Chondrocyte (in vitro differentiated cells): ENCODE measurements at places on chromosomes 4 and X. TPM values are rescaled to one million over a fixed set of nuclear protein-coding genes. Genes with fewer than 3 reads are reported as not detected.
A peak's percentile ranks its signal among the peaks of the same experiment; 100 is the strongest.

- H3K27me3 ChIP-seq, result no peaks in the 10 kb centered on the region
- H3K27ac ChIP-seq, result no peak overlapping the region
- no peak overlapping the region for H3K4me3 ChIP-seq
- H3K4me1 ChIP-seq, result peaks cover 8% of the 10 kb centered on the region
- DNase-seq, result no peak
Observed at GRCh38 chrX:150150076-150150779, 211.9 kb upstream of the EOLA2 start.

- no peak for DNase-seq
- H3K4me3 ChIP-seq, result no peak overlapping the region
- H3K27me3 ChIP-seq, result no peaks in the 10 kb centered on the region
- peaks cover 4% of the 10 kb centered on the region for H3K4me1 ChIP-seq
- H3K36me3 ChIP-seq, result no peaks in the 10 kb centered on the region
- H3K27ac ChIP-seq, result no peak overlapping the region
Observed at GRCh38 chr4:61468024-61468720, 268.0 kb downstream of the ADGRL3 start.

DNA sequence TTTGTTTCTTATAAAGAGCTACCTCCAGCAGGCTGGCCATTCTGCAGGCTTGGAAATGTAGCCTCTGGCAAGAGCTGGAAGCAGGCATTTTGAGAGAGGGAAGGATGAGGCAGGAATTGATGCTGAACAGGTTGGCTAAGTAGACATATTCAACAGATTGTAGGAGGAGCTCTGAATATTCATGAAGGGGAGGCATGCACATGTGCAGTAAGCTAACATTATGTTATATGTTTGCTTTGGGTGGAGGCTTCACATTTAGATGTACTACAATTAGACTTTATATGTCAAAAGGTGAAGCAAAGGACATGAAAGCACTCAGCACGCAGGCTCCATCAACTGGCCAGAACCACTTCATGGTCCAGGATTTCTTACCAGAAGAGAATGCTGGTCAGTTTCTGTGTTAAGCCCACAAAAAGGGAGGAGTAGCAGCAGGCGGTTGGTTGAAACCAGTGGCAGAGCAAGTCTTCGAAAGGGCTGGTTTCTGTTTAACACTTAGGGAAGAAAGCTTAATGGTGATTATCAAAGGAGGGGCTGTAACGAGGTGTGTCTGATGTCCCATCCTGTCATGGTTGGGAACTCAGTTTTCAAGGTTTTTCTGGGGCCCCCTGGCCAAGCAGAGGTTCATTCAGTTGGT lies 54.8 kb downstream of the FGFBP1 start:
- peaks cover 1% of the 10 kb centered on the region for H3K27me3 ChIP-seq
- H3K4me1 ChIP-seq, result peaks cover 10% of the 10 kb centered on the region
- H3K27ac ChIP-seq, result no peak overlapping the region
- H3K36me3 ChIP-seq, result no peaks in the 10 kb centered on the region
- DNase-seq, result no peak
- no peak overlapping the region for H3K4me3 ChIP-seq

GRCh38 chrX:140765043-140765784 lies 55.7 kb downstream of the LINC00632 start:
- DNase-seq, result no peak
- H3K4me3 ChIP-seq, result peak overlapping the region; percentile 80
- peak overlapping the region; percentile 96 for H3K27ac ChIP-seq
- no peaks in the 10 kb centered on the region for H3K36me3 ChIP-seq
- H3K4me1 ChIP-seq, result peaks cover 26% of the 10 kb centered on the region

DNA sequence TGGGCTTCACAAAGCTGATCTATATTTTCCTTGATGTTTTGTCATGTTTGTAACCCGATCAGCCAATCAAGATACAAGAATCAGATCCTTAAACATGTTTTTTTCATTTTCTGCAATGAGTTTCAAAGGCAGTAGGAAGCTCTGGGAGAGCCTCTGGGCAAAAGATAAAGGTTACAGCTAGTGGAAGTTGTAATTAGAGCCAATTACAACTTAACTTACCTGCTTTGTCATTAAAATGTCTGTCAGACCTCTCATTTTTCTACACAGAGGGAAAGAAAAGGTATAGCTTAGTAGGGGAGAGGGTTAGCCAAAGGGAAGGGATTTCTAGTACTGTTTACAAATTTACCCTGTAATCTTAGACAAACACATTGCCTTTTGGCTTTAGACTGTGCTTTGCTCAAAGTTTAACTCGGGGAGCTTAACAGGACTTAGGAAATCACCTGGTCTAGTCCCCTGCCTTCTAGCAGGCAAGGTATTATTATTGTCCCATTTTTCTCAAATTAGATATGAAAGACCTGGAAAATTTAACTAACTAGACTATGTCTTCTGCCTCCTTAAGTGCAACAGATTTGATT lies 55.8 kb downstream of the FGF16 start:
- H3K4me3 ChIP-seq, result no peak overlapping the region
- H3K36me3 ChIP-seq, result no peaks in the 10 kb centered on the region
- DNase-seq, result no peak
- H3K4me1 ChIP-seq, result peaks cover 10% of the 10 kb centered on the region
- H3K27me3 ChIP-seq, result no peaks in the 10 kb centered on the region

DNA sequence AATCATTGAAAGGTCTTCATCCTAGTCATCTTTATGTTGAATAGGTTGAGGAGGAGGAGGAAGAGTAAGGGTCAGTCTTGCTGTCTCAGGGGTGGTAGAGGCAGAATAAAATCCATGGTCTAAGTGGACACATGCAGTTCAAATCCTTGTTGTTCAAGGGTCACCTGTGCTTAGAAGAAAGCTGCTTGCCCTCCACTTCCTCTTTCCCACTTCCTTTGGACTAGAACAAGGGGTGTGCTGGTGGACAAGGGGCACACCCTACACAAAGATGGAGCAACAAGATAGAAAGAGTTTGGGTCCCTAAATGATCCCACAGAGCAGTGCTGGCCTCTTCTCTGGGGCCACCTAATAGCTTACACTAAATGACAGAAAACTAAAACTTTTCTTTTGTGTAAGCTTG lies 47.9 kb downstream of the HSD17B13 start:
- peaks cover 5% of the 10 kb centered on the region for H3K27me3 ChIP-seq
- no peak overlapping the region for H3K27ac ChIP-seq
- H3K4me1 ChIP-seq, result no peaks in the 10 kb centered on the region
- no peak for DNase-seq
- H3K4me3 ChIP-seq, result no peak overlapping the region

DNA sequence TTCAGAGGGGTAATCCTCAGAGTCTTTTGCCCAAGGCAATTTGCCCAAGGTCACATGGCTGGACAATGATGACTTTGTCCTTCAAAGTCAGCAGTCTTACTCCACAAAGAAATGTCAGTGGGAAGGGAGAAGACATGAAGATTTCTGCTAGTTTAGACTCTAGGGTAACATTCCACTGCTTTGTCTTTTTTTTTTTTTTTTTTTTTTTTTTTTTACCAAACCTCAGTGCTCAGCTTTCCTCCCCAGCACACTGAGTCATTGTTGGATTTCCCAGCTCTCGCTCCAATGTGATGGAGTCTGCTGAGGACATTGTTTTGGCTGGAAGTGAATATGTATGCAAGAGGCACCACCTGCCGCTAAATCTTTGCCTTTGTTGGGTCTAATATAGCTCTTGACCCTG lies 7.2 kb upstream of the C1QTNF7 start:
- peak overlapping the region; percentile 27 for H3K27ac ChIP-seq
- no peaks in the 10 kb centered on the region for H3K27me3 ChIP-seq
- no peak for DNase-seq
- peaks cover 46% of the 10 kb centered on the region for H3K4me1 ChIP-seq
- no peaks in the 10 kb centered on the region for H3K36me3 ChIP-seq

- H3K4me1 ChIP-seq, result no peaks in the 10 kb centered on the region
- H3K4me3 ChIP-seq, result no peak overlapping the region
- no peak overlapping the region for H3K27ac ChIP-seq
- H3K36me3 ChIP-seq, result no peaks in the 10 kb centered on the region
Observed at GRCh38 chr4:43763029-43763610, 685.5 kb downstream of the KCTD8 start.

DNA sequence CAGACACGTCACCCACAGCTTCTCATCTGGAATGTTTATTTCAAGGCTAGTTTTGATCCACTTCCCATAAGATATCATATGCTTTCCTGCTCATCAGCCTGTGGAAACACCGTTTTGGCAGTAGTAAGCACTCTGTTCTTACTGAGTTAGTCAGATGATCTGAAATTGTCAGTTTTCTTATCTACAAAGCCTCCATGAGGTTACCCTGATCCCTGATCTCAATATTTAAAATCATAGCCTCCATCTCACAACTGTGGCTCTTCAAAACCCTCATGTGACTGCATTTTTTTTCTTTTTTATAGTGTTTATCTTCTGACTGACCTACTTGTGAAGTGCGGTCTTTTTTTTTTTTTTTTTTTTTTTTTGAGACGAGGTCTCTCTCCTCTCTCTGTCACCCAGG lies 22.7 kb downstream of the BST1 start:
- no peak for DNase-seq
- H3K27me3 ChIP-seq, result no peaks in the 10 kb centered on the region
- no peaks in the 10 kb centered on the region for H3K36me3 ChIP-seq
- no peak overlapping the region for H3K4me3 ChIP-seq

DNA sequence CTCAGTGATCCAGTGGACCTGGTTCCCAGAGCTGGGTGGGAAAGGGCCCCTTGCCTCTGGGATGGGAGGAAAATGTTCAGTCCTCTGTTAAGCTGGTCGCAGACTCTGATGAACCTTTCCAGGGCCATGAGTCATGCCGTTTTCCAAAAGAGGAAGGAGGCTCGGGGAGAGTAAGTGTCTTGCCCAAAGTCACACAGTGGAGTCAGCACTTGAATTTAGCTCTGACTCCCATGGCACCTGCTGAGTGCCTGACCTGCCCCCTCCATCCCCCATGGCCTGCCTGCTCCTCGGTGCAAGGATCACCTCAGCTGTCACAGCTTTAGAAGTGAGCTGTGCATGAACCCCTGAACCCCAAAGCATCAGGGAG lies 14.0 kb upstream of the KIAA0232 start:
- peak overlapping the region; percentile 61 for H3K27ac ChIP-seq
- H3K36me3 ChIP-seq, result no peaks in the 10 kb centered on the region
- H3K27me3 ChIP-seq, result no peaks in the 10 kb centered on the region
- DNase-seq, result no peak
- peak overlapping the region; percentile 16 for H3K4me3 ChIP-seq
- peaks cover 40% of the 10 kb centered on the region for H3K4me1 ChIP-seq

GRCh38 chr4:162061214-162061613 lies 102.6 kb downstream of the FSTL5 start:
- peaks cover 5% of the 10 kb centered on the region for H3K27me3 ChIP-seq
- DNase-seq, result no peak
- no peak overlapping the region for H3K4me3 ChIP-seq

GRCh38 chrX:131225078-131225477 lies 64.0 kb downstream of the IGSF1 start:
- H3K4me3 ChIP-seq, result no peak overlapping the region
- H3K36me3 ChIP-seq, result no peaks in the 10 kb centered on the region
- H3K27me3 ChIP-seq, result no peaks in the 10 kb centered on the region
- DNase-seq, result no peak

DNA sequence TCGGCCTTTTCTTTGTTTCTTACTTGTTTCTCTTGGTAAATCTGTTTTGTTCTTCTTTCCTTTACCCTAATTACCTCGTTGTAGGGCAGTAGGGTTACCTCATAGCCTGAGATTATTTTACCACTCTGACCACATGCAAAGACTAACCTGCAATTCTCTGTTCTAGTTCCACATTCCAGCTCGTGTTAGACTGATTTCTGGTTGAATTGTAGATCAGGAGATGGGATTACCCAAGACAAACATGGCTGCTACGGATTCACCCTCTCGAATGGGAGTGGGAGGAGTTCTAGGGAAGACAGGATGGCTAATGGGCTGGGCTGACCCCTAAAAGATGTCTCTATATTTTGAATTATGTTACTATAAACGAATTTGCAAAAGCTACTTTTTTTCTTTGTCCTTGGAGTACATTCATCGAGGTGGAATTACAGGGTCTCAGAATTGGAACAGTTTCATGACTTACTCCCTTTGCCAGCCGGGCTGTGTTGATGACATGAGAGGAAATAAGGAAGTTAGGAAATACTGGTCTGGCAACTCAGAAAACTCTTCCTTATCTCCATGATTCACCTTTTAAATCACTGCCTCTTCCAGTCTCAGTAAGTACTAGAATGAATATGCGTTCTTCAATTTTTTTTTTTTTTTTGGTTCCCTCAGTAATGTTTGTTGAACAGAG lies 36.7 kb upstream of the FBXW7 start:
- DNase-seq, result no peak
- H3K4me1 ChIP-seq, result no peaks in the 10 kb centered on the region
- no peak overlapping the region for H3K4me3 ChIP-seq
- H3K27ac ChIP-seq, result no peak overlapping the region
- peaks cover 7% of the 10 kb centered on the region for H3K27me3 ChIP-seq

- H3K27ac ChIP-seq, result no peak overlapping the region
- H3K4me1 ChIP-seq, result no peaks in the 10 kb centered on the region
- no peak for DNase-seq
- no peaks in the 10 kb centered on the region for H3K27me3 ChIP-seq
- H3K36me3 ChIP-seq, result peaks cover 7% of the 10 kb centered on the region
Observed at GRCh38 chr4:5463361-5463760, 245.0 kb downstream of the EVC2 start.

GRCh38 chr4:111433441-111433840 lies 711.8 kb upstream of the FAM241A start:
- no peak overlapping the region for H3K4me3 ChIP-seq
- DNase-seq, result no peak
- no peak overlapping the region for H3K27ac ChIP-seq

GRCh38 chr4:142607976-142608375 lies 238.1 kb downstream of the INPP4B start:
- peaks cover 10% of the 10 kb centered on the region for H3K36me3 ChIP-seq
- H3K27me3 ChIP-seq, result no peaks in the 10 kb centered on the region
- H3K4me3 ChIP-seq, result no peak overlapping the region
- H3K27ac ChIP-seq, result no peak overlapping the region
- peaks cover 13% of the 10 kb centered on the region for H3K4me1 ChIP-seq
- DNase-seq, result no peak

GRCh38 chr4:52574036-52574435 lies 85.1 kb downstream of the USP46 start:
- no peaks in the 10 kb centered on the region for H3K27me3 ChIP-seq
- no peak overlapping the region for H3K27ac ChIP-seq
- DNase-seq, result no peak
- no peak overlapping the region for H3K4me3 ChIP-seq

DNA sequence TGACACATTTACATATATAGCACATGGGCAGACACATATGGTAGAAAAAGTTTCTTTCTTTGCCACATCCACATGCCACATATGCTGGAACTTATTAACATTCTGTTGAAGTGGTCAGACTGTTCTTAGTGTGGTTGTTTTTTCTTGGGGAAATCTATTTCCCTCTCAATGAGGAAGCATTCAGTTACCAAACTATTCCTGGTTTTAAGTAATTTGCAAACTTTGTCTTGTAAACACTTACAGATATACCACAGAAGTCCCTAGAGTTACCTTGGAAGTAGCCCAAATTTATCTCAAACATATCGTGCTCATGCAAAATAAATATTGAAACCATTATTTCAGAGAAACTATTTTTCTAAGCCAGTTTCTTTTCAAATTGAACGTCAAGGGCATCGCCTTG lies 625.5 kb upstream of the INTU start:
- H3K4me1 ChIP-seq, result peaks cover 4% of the 10 kb centered on the region
- H3K27ac ChIP-seq, result no peak overlapping the region
- no peak for DNase-seq
- no peaks in the 10 kb centered on the region for H3K36me3 ChIP-seq
- H3K27me3 ChIP-seq, result no peaks in the 10 kb centered on the region
- no peak overlapping the region for H3K4me3 ChIP-seq

DCAF8L2 gene
- total RNA-seq, result not detected in 3 replicates

NUDT10 gene
- 0.94 to 1.8 TPM (median 1.7 TPM) in 3 replicates for total RNA-seq

HTATSF1 gene
- total RNA-seq, result 28.5 to 39.3 TPM (median 29.4 TPM) in 3 replicates

PUDP gene
- total RNA-seq, result 10.7 to 14.7 TPM (median 12.6 TPM) in 3 replicates

DRD5 gene
- not detected in 3 replicates for total RNA-seq

IL21 gene
- total RNA-seq, result not detected in 3 replicates

MAP7D2 gene
- total RNA-seq, result 0.28 to 0.62 TPM (median 0.53 TPM) in 3 replicates

MGARP gene
- total RNA-seq, result 2.6 to 3.5 TPM (median 3.4 TPM) in 3 replicates

PAGE5 gene
- not detected in 3 replicates for total RNA-seq
